ENCODE measurements at places on chromosomes 3 and 15.

DNA sequence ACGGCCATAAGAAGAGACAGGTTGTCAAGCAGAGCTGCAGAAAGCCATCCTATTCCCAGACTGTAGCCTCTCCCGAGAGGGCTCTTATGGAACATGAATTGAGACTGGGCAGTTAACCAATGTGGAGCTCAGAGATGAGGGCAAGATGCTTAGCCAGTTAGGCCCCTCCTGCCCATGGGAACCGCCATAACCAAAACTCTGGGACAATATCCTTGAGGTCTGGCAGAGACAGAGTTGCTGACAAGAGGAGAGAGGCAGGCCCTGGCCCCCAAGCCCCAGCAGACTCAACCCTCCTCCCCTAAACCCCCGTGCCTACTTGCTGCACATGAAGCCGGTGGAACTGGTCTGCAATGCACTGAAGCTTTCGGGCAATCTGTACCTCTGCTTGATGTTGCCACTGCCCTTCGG, 4.8 kb downstream of the BMF start:
- DNase-seq = no peak

DNA sequence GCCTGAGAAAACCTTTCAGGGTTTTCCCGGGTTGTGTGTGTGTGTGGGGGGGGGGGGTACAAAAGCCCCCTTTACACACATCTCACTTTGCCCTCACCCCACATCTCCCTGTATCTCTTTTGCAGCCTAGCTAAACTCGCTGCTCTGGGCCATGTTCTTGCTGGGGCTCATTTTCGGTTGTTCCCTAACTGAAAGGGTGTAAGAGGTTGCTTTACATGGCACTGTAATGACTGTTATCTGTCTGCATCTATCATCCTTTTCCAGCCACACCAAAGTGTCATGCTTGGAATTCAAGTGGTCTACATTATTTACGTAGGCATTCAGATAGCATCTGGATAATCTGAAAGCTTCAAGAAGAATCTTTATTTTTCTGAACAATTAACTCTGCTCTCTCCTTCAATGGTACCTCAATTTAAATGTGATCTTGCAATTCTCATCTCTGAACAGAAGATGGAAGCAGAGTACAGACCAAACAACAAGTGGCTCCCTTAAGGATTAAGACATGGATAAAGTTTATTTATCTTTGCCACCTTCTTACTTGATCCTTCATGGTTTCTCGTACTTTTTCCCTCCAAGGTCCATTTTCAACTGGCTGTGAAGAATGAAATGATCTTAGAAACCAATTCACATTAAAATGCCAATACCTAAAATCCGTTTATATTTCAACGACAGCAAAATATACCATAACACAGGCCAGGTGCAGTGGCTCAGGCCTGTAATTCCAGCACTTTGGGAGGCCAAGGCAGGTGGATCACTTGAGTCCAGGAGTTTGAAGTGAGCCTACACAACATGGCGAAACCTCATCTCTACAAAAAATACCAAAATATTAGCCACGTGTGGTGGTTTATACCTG, 34.9 kb downstream of the DCLK3 start:
- DNase-seq = no peak

- no peak for DNase-seq
Observed at GRCh38 chr15:58453931-58454793, 22.4 kb downstream of the LIPC start.

DNA sequence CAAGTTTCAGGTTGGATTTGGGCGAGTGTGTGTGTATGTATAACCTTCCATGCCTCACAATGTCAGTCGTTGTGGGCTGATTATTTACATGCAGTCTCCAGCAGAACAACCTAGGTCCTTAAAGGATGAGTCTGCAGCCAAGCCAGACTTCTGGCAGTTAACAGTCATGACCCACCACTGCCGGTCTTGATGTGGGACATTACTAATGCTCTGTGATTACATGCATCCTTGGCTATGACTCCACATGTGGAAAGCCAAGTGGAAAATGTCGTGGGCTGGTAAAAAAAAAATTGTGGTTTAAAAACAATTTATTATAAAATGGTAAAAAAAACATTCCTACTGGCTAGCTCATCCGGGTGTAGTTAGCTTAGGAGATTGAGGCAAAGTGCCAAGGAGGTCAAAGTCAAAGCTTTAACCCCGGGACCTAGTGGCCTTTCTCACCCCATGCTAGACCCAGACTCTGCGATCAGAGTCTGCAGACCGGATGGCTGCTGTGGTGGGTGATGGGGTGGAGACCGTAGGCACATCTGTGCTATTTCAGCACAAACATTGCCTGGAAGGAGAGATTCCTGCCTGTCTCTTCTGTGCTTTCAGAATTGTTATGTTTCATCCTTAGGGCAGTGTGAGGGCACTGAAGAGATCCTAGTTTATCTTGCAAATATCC, 6.8 kb downstream of the RARRES1 start:
- no peak for DNase-seq

- DNase-seq = no peak
Observed at GRCh38 chr15:47607695-47608094, 109.6 kb upstream of the SEMA6D start.

GRCh38 chr3:179449636-179450035, 1.6 kb downstream of the GNB4 start:
- DNase-seq = no peak

DNA sequence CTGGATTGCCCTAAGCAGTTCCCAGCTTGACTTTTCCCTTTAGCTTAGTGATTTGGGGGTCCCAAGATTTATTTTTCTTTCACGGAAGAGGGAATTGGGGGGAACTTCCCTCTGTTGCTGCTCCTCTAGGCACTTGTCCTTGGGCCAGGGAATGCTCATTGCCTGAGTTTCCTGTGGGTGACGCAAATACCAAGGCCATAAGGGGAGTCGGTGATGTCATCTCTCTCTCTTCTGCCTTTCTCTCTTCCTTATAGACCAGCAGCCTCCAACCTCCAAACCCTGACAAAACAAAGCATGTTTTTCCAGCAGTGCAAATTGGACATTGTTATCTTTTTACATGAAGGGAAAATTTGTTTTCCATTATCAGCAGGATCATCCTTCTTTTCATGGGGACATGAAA, 120.2 kb downstream of the ITPR1 start:
- no peak for DNase-seq

DNA sequence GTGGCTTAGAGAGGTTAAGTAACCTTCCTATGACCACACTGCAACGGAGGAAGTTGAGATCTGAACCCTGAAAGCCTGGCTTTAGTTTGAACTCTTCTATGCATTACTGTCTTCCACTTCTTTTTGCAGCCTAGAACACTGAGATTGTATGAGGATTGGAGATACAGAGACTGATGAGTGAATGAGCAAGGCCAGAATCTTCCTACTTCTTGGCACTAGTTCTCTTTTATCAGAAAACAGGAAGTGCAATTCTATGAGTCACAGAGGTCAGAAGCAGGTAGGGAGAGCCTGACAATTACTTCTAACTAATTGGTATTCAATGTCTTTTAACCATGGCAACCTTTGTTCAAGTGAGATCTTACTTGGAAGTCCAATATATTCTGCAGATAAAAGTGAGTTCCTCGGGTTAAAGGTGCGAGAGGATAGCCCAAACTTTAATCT, 219.0 kb downstream of the SHQ1 start:
- DNase-seq = no peak

DNA sequence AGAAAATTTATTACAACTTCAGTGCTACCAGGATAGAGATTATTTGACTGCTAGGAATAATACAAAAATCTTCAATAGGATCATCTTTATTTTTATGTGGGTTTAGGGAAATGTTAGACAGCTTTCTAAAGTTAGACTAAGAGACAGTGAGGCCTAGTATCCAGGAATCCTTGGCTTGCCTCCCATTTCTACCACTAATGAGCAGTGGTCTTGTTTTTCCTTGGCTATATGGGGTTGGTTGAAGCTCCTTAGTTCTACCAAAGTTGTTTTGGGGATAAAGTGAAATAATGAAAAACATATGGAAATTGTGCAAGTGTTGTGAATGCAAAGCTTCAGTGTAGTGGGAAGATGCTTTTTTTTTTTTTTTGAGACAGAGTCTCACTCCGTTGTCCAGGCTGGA, 16.8 kb downstream of the AP4E1 start:
- no peak for DNase-seq

DNA sequence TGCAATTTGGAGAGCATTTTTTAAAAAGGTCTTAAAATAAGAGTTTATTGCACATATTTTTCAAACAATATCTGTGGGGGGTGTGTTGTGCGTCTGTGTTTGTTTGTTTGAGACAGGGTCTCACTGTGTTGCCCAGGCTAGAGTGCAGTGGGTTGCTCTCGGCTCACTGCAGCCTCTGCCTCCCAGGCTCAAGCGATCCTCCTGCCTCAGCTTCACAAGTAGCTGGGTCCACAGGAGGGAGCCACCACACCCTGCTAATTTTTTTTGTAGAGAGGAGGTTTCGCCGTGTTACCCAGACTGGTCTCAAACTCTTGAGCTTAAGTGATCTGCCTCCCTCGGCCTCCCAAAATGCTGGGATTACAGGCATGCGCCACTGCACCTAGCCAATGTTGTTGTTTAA, 2.7 kb downstream of the MLF1 start:
- no peak for DNase-seq

GRCh38 chr3:188506446-188506845, 352.5 kb downstream of the LPP start:
- no peak for DNase-seq

DNA sequence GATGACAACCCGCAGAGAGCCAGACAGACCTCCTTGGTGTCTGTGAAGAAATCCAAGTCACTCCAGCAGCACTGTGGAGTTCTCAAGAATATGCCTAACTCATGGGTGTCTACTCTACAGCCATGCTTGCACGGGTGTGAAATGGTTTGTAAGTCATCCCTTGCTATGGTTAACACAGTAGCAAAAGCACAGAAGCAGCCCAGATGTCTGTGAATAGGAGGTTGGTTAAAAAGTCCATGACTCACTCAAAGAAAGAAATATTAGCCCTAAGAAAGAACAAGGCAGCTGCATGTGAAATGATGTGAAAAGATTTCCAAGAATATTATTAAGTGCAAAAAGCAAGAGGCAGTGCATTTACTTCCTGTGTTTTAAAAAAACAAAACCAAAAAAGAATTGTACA, 12.1 kb upstream of the LIMD1 start:
- DNase-seq = no peak

DNA sequence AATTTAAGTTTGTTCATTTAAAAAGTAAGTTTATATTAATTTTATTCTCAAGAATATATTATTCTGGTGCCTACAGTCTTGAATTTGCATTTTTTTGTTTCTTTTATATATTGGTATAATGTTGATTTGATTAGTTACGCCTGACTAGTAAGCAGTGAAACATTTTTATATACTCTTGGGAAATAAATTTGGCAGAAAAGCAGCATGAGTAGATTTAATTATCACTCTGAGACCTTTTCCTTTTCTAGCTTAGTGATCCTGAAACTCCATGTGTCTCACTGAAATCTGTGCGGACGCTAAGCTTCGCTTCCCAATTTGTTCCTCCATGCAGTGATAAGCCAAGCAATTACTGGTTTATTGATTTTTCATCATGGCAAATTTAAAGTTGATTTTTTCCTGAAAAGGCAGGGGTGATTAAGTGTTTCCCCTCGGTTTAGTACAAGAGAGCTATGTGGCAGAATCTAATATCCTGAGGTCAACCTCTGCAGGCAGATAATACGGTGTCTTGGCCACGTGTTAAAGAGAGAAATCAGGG, 87.2 kb upstream of the MLF1 start:
- DNase-seq = no peak

DNA sequence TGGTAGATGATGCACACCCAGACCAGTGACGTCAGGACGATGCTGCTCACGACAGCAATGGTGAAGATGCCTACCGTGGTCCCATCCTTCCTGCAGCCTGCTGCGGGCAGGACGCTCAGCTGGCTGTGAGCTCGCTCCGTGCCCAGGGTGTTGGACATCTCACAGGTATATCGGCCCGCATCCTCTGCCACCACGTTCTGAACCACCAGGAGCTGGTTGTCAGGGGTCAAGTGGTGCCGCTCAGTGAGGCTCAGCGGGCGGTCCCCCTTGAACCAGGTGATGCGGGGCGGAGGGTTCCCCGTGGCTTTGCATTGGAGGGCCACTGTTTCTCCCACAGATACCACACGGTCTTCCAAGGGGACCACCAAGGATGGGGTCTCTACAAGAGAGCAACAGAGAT, 117.8 kb downstream of the LRIG1 start:
- no peak for DNase-seq

DNA sequence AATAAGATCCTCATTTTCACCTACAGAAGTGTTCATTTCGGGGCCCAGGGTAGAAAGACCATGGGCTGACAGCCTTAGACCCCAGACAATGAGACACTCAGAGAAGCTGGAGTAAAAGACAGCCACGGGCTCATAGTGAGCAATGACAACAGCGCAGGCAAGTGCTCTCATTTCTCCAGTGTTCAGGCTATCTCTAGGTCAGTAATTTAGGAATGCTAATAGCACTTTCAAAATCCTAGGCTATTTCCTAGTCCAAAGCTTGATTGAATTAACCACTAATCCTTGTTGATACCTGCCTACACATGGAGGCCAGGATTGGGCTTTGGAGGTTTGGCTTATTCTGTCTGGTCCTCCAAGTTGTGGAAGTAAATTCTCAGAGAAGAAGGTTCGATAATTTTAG, 44.4 kb downstream of the FBN1 start:
- DNase-seq = no peak

GRCh38 chr3:186589856-186590579, 19.5 kb downstream of the DNAJB11 start:
- DNase-seq = no peak

GRCh38 chr3:100063929-100064461, 50.3 kb downstream of the FILIP1L start:
- DNase-seq = no peak

GRCh38 chr3:52606373-52607085, 70.1 kb downstream of the UQCC5 start:
- DNase-seq = no peak

GRCh38 chr3:29050155-29050554, 230.7 kb upstream of the RBMS3 start:
- DNase-seq = no peak

DNA sequence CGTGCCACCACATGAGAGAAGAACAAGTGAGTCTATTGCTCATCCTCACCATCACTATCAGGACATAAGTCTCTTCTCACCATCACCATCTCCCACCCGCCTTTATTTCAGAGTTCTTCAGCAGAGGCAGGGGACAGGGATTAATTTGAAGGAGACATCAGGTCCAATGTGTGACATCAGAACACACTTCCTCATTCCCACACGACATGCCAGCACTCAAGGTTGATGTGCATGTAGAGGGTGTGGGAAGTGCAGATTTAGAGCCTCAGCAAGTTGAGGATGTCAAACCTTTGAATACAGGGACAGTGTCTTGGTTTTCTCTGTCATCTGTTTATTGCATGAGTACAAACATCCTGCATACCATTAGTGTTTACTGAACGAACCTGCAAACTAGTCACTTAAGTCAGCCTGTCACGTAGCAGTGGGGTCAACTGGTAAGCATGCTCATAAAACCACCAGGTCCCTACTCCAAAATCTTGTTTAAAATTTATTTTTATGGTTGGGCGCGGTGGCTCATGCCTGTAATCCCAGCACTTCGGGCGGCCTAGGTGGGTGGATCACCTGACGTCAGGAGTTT, 104.4 kb downstream of the MYLK start:
- DNase-seq = no peak

All from CD4-positive, alpha-beta T cell treated with Interleukin-15 for 1 hour (primary cell).